ENCODE measurements at places on chromosomes 2 and 18.

GRCh38 chr2:158412206-158412605 lies 44.3 kb downstream of the CCDC148 start:
- DNase-seq = no peak

GRCh38 chr2:102446936-102447335 lies 24.0 kb downstream of the IL18RAP start:
- no peak for DNase-seq

GRCh38 chr2:37627710-37628109 lies 43.7 kb downstream of the CDC42EP3 start:
- no peak for DNase-seq

DNA sequence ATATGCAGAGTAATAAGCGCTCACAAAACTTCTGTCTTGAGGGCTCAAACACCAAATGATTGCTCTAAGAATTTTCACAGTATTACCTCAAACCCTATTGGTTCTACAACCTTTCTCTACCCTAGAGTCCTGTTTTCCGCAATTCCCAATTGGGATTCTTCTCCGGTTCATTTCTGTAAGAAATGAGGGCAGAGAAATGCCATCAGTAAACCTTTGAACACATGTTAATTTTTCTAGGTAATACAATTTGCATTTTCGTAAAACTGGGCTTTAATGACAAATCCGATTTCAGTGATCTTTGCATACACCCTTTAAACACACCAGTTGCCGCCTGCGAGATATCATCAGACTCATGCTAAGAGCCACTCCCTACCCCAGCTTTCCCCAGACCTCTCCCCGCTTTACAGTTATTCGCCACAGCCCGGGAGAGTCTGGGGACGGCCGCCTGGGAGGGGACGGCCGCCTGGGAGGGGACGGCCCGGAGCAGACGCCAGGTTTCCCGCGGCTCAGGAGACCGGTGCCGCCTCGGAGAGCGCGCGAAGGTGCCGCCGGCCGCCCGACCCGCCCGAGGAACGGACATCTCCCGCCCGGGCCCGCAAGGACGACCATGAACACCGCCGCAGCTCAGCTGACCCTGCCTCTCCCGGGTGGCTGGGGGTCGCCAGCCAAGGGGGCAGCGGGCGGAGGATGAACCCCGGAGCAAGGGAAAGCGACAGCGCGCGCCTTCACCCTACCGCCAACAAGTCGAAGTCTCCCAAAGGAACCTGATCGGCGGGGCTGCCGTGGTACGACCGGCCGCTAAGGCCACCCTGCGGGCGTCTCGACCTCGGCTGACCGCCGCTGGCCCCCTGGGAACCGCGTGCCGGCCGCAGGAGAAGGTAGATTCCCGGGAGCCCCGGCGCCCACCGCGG lies 463 bp downstream of the SMC6 start:
- DNase-seq = no peak

DNA sequence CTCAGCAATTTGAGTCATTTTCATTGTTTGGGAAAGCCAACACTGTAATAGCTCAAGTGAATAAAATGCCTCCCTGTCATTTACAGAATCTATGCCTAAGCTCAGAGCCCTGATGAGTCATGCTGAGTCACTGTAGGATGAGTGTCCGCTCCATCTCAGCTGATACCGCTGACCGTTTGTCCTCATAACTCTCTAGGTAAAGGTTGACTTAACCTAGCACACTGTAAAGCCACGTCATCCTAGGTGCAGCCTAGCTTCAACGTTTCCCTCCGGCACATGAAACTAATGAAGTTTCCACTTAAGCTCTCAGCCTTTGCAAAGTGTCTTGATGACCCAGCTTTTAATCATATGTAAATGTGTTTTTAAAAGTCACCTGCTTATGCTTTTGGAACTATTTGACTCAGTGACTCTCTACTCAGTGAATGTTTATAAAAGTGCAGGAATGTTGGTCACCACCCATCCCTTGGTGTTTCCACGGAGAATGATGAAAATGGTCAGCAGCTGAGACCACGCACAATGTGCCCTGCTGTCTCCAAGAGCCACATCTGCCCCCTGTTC lies 154.0 kb downstream of the PMAIP1 start:
- no peak for DNase-seq

DNA sequence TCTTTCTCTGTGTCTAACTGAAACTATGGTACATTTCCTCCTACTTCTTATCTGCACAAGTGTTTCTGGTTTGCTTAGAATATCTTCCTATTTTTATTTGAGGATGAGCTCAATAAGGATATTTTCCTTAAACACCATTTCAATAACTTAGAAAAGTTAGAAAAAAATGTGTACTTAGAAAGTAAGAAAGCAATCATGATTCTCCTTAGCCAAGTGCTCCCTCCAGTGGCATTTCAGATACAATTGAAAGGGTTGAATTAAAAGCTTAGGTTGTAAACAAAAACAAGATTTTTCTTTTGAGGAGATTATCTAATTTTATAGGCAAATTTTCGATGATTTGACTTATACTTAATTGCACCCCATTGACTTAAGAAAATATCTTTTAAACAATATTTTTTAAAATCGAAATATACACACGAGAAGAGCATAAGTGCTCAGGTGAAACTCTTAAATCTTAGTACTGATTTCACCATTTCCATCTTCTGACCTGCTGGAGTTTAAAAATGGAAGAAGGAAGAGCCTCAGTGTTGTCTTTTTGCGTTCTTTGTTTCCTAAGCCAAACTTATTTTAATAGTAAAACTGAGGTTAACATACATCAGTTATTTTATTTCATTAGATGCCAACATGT lies 26.9 kb downstream of the C18orf63 start:
- no peak for DNase-seq

DNA sequence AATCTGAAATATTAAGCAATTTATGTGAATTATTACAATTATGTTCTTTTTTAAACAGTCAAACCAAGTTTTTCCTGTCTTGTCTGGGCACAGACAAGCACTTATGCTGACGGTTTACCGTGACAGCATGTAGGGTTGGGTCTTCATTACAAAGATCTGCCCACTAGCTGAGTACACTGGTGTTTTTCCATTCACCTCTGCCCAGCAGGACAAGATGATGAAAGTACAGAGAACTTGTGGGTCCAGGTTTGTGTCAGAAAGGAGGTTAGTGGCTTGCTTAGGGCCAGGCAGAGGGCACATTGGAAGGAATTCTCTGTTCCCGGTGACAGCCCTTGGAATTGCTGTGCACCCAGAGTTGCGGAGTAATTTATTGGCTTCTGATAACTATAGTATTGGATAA lies 14.0 kb downstream of the NABP1 start:
- no peak for DNase-seq

DNA sequence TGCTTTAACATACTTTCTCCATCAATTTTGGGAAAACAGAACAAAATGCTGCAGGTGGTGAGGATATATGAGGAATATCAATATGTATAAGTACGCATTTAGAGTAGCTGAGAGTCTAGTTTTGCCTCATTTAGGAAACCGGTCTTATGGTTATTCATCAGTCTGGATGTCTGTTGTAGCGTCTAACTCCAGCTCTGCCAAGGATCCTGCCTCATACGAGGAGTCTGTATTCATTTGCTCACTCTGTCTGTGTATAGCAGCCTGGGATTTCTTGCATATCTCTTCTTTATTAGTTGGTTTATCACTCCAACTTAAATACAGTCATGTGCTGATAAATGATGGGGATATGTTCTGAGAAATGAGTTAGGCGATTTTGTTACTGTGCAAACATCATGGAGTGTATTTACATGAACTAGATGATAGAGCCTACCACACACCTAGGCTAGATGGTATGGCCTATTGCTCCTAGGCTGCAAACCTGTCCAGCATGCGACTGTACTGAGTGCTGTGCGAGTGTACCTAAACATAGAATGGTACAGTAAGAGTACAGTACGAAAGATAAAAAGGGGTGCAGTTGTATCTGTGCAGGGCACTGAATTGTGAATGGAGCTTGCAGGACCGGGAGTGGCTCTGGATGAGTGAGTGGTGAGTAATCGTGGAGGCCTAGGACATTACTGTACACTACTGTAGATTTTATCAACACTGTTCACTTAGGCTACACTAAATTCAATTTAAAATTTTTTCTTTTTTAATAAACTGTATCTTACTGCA lies 148.1 kb downstream of the ZNF407 start:
- no peak for DNase-seq

GRCh38 chr18:59657012-59657411 lies 40.2 kb downstream of the CCBE1 start:
- no peak for DNase-seq

GRCh38 chr2:21395366-21395765 lies 271.6 kb downstream of the TDRD15 start:
- DNase-seq = no peak
